Fibroblast of lung (primary cell): ENCODE measurements at places on chromosomes 2 and 18. TPM values are rescaled to one million over a fixed set of nuclear protein-coding genes. Genes with fewer than 3 reads are reported as not detected.

GRCh38 chr2:225889452-225889851 is 489.9 kb downstream of the NYAP2 start:
- DNase-seq = peak; percentile 82

DNA sequence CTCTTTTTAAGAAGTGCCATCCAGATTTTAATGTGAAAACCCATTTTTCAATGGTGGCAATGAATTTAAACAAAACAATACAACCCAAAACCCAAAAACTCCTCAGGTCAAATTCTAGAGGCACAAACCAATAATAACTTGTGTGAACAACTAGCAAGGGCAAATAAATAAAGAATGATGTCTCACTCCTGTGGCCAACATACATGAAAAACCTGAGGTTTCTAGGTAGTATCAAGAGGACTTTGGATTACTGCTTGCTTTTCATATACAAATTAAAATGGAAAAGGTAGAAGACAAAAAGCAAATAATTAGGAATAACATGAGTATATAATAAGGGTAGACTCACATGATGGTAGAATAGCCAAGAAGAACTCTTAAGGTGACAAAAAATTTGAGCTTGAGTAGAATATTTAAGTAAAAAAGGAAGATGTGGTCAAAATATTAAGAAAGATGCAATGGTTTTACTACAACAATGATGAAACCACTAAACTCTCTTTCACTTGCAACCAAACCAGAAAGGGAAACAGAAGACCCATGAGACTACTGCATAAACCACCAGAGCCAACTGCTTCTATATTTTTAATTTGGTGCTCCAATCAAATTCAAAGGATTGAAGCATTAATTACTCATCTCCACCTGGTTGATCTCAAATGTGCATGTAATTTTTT is 53.5 kb downstream of the DARS1 start:
- DNase-seq = no peak

DNA sequence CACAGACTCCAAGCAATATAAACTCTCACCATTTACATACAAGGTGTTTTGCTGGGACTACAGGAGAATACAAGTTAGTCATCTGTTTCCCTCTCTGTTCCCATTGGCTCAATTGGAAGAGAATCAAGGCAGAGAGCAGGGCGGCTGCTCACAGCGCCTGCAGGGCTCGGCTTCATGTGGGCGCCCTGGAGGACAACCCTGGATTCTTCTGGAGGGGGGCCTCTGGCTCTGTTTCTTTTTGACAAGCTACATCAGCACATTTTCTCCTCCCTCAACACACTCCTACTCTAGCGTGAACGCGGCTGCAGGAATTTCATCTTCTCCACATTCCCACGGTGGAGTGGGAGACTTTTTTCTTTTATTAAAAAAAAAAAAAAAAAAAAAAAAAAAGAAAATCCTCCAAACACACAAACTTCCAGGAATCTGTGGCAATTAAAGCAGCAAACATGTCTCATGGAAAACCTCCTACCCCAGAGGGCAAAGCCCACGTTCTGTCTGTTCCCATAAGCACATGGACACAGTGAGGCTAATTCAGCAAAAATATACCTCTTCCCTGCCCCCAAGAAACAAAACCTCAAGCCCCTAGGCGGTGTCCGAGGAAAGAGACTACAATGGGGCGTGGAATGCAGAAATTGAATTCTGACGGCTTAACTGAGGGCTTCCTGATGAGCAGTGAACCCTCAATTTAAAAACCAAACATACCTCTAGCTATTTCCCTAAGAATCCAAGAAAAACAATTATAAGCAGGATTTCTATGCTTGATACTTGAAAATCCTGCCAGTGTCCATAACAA is 50.6 kb downstream of the PARD6G start:
- DNase-seq = peak; percentile 41

SCN9A gene
- polyA plus RNA-seq = 31.2 and 64.2 TPM in 2 replicates

DNA sequence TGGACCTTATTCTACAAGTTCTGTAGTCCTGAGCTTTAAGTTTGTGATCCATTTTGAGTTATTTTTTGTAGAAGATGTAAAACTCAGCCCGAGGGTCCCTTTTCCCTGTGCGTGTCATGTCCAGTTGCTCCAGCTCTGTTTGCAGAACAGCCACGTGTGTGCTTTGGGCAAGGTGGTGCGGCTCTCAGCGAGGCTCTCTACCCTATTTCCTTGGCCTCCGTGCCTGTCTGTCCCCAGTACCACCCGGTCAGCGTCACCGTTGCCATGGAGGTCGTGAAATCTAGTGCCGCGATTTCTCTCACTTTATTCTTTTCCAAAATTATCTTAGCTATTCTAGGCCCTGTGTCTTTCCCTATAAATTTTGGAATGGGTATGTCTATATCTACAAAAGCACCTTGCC is 141.0 kb upstream of the CTDP1 start:
- DNase-seq = no peak

- no peak for DNase-seq
Observed at GRCh38 chr2:174791020-174791419, 26.7 kb upstream of the CHRNA1 start.

- no peak for DNase-seq
Observed at GRCh38 chr2:65501074-65501473, 68.7 kb upstream of the SPRED2 start.

DNA sequence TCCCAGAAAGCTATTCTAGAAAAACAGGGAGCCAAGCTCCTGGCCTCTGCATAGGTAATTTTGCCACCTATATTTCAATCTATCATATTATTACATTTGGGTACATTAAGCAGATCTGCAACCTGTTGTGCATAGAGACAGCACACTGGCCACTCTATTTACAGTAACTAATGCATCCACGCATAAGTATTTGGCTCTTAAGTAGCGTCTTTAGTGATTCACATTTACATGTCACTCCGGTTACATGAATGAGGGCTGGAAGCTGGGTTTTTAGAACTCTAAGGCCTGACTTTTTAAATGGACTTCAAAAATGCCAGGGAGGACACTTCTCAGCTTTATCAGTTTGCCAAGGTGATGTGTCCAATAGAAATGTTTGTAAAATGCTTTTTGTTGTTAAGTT is 97.7 kb downstream of the NYAP2 start:
- DNase-seq = no peak

GRCh38 chr2:221204699-221205098 is 367.4 kb downstream of the EPHA4 start:
- DNase-seq = no peak

DNA sequence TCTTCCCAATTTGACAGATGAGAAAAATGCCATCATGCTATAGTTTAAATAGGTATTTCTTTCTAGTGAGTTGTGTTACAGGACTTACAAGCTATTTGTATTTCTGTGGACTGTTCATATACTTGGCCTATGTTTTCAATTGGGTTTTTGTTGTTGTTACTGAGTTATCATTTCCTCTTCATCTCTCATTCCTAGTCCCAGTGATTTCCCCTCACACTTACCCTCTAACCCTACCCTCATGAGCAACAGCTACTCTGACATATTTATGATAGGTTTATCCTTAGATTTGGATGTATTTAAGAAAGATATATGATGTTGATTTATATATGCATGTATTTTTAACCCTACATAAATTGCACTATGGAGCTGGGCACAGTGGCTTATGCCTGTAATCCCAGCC is 10.9 kb upstream of the PSD4 start:
- no peak for DNase-seq

PAX8 gene
- polyA plus RNA-seq = 0.26 and 0.28 TPM in 2 replicates

DNA sequence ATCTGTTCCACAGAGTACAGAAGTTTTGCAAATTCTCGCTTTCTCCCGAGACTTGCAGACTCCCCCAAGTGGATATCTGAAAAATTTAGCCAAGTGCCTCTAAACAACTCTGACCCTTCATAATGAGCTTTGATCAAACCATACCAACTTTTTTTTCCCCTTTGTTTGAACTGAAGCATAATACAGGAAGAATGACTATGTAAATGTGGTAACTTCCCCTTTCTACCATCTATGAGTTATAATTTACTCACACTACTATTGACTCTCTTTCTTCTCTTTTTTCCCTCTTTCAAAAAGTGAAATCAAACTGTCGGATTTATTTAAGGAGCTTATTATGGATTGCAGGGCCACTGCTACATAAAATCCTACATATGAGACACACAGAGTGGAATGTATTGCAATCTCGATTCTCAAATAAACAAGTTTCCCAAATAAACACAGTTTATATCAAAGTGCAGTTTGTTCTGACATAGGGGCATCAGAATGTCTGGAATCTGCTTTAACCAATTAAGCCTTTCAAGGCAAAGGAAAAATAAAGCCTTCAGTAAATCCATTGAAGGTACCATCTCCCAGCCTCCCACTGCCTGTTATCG is 1.4 kb upstream of the ZNF804A start:
- peak; percentile 78 for DNase-seq

UPP2 gene
- polyA plus RNA-seq = not detected in 2 replicates

HTR2B gene
- polyA plus RNA-seq = 12.6 and 26.0 TPM in 2 replicates

- DNase-seq = no peak
Observed at GRCh38 chr2:159571540-159572260, 44.6 kb downstream of the BAZ2B start.

CRACDL gene
- polyA plus RNA-seq = not detected in 2 replicates

DNA sequence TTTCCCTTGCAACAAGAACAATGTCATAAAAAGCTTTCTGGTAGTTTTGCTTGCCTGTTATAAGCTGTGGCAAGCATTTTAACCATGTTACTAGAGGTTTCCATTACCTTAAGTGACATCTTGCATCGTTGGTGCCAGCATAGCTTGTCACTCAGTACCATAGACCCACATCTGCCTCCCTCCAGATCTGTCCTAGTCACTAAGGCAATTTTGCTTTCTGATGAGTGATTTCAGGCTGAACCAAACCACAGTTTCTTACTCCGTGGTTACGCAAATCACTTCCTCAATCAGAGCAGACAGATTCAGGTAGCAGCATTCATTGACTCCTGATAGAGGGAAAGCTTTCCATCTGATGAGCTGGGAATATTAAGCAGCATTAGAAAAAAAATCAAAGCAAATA is 1057.5 kb upstream of the FAM98A start:
- DNase-seq = no peak

GRCh38 chr2:45401431-45401922 is 209.6 kb downstream of the SRBD1 start:
- no peak for DNase-seq

- DNase-seq = peak; percentile 47
Observed at GRCh38 chr2:42101206-42102023, 53.6 kb downstream of the PKDCC start.

GRCh38 chr18:34772887-34773286 is 62.8 kb downstream of the DTNA start:
- DNase-seq = peak; percentile 49

DNA sequence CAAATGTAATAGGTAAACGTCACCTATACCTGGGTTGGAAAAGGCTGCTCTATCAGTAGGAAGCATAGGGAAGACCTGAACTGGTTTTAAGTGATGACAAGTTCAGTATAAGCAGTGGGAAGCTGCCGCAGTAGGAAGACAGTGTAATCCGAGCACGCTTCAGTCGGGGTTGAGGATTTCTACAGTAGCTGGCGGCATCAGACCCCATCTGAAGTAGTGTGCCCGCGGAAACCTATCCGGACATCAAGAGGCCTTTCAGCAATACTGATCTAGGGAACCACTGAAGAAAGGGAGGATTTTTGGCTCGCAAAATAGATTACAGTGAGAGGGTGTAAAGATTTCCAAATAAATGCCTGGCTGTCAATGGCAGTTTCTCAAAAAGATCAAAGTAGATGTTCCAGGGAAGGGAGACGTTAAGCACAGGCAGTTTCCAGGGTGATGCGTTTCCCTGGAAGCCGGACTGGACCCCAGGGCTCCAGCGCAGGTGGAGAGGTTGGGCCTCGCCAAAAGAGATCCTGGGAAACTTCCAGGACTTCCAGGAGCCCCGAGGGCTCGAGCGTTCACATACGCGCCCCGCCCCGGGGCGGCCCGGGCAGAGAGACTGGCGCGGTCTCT is 5.3 kb downstream of the LOXL3 start:
- no peak for DNase-seq

DNA sequence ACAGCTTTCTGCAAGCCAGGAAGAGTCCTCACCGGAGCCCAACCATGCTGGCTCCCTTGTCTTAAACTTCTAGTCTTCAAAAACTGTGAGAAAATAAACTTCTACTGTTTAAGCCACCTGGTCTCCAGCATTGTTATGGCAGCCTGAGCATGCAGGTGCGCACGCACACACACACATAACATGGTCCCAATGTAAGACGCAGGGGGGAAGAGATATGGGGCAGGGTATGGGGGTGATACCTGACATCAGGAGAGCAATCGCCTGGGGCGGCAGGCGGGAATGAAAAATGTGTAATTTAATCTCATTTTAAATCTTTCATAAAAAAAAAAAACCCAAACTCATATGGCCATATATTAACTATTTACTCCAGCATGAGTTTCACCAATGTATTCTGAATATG is 18.0 kb downstream of the HJURP start:
- DNase-seq = no peak

DNA sequence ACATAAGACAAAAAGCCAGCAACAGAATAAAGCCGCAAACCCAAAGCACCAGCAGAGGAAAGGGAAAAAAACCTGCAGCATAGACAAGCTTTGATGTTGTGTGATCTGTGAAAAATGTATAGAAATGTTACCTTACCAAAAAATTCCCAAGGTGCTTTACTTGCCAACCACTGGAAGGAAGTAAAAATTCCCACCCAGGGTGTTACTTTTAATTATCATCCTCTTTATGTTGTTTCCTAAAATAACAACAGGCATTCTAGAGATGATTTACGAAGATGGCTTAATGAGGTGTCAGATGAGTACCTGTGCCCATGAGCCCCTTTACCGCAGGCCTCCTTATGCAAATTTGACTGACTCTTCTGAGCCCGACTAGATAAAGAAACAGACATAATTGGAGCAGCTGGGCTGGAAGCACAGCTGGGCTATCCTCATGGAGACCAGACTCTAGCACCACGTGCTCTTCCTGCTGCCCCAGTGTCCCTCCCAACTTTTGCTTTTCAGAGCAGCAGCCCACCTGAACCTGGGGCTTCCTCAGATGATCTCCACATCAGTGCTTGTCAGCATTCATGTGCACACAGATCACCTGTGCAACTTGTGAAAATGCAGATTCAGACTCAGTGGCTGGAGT is 41.5 kb downstream of the SRSF7 start:
- no peak for DNase-seq

DNA sequence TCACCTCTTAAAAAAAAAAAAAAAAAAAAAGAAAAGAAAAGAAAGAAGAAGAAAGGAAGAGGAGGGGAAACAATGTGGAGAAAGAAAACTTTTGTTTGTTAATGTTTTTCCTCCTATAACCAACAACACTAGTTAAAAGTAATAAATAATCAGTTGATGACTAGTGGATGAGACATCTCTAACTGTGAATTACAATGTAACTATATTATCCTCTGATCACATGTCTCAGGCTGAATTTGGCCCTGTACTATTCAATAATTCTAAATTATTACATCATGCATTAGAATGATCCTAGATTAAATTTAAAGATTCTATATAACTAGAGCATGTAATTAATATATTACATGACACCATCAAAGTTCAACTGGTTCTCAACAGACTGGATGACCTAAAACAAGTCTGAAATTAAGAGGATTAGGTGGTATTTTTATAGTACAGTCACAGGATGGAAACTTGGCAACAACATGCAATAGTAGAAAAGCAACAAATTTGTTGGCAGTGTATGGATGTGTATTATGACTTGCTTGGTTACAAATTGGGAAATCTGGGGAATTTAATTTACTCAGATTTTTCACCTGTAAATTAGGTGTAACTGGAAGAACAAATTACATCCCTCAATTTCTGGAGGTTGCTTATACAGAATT is 269.3 kb upstream of the SETBP1 start:
- no peak for DNase-seq

- DNase-seq = no peak
Observed at GRCh38 chr2:217954051-217954450, 48.7 kb downstream of the TNS1 start.

GRCh38 chr2:48713647-48714046 is 41.9 kb downstream of the LHCGR start:
- DNase-seq = no peak

GRCh38 chr2:239966029-239966852 is 58.9 kb downstream of the NDUFA10 start:
- DNase-seq = no peak

GRCh38 chr2:172836347-172836821 is 100.7 kb downstream of the RAPGEF4 start:
- peak; percentile 86 for DNase-seq
